ENCODE measurements at places on chromosomes 2 and 18.

DNA sequence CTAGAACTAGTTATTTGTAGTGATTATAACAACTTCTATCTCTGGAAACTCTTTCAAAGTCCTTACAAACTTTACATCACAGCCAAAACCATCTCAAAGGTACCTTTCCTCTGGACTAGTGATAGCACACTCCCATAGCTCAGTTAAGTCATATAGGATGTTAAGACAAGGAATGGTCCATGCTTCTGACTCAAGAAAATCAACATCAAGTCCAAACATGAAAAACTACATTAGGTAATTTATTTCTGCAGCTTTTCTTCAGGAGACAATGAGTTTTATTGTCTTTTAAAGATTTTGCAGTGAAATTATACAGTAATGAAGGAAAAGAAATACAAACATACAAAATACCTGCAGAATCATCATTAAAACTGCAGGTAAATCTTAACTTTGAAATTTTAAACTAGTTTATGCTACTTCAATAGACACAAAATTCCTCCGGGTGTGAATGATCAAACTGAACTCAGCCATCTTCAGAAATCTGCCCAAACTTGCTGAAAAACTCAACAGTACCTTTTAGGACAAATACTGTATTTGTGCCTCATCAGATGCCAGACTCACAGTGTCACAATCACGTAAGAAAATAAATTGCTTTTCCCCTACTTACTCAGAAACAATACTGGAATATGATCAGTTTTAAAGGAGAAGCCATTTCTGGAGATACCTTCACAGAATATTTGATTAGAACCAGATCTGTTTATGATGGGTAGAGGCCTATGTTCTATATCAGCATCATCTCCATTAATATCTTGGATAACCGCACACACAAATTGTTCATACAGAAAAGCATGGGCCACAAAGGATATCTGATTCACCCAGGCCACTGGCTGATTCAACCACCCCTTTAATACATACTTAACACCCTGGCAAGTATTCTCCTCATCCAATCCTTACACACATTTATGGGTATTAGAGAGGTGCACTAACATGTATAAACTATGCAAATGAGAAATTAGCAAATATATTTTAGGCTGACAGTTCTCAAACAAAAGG, 2.6 kb downstream of the TMEM131 start:
- DNase-seq: no peak

GRCh38 chr2:236633219-236633570, 63.6 kb downstream of the ACKR3 start:
- no peak for DNase-seq

GRCh38 chr2:144924827-144925226, 404.9 kb upstream of the ZEB2 start:
- no peak for DNase-seq

DNA sequence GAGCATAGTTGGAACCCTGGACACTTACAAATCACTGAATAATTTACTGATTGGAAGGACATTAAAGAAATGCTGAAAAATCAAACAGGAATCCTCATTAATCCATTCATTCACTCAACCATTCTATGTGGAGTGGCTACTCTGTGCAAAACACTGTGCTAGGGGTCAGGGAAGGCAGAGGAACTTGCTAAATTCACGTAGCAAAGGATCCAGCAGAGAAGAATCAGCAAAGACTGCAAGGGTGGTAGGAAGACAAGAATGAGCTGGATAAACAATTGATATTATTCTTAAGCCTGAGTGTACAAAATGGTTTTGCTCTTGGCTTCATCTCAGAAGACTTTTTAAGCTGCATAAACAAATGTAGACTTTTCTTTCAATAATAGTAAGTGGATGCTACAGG, 164.3 kb upstream of the CAVIN2 start:
- no peak for DNase-seq

DNA sequence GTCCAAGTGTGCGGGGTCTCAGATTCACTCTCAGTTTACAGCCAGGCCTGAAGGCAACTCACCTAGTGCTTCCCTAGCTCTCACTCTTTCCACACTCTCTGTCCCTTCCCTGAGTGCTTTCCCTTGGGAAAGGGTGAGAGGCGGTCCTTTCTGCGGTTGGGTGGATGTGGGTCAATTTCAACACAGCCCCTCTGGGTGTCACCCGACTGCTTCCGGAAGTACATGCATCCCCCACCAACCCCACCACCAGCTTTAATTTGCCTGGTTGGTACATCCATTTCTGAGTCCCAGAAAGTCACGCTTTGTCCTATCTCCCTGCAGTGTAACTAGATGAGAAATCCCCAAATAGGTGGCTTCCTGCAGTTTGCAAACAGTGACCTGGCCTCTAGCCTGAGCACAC, 307.3 kb upstream of the MEIS1 start:
- no peak for DNase-seq

- no peak for DNase-seq
Measured at GRCh38 chr2:109174626-109175349, 45.8 kb downstream of the SH3RF3 start.

GRCh38 chr2:127115471-127116199, 8.7 kb upstream of the BIN1 start:
- DNase-seq: no peak

- DNase-seq: no peak
Measured at GRCh38 chr2:20972792-20973565, 70.9 kb downstream of the APOB start.

GRCh38 chr2:145017149-145017548, 497.2 kb upstream of the ZEB2 start:
- no peak for DNase-seq

DNA sequence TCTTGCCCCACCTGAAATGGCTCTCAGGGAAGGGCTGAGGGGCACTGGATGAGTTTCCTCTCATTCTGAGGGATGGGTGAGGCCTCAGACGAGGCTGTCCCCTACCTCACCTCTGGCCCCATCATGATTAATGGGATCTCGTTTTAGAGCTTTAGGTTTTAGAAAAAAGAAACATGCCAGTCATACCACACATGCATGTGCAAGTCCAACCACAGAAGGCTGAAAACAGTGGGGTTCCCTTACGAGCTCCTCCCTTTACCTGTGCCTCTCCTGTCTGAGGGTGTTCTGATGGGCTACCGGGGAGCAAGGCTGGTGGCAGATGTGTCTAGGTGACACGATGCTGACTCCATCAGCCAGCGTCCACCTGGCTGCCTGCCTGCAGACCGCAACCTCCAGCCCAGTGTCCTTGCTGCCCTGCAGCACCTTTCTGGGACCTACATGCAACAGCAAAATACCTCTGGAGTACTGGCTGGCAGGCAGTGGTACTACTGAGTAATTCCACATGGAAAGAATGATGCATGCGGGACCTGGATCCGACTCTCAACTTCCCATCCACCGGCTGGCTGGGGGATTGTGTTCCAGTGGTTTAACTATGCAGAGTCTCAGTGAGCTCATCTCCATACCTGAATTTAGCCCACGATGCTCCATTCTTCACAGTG, 9.1 kb upstream of the LYPD6B start:
- no peak for DNase-seq

DNA sequence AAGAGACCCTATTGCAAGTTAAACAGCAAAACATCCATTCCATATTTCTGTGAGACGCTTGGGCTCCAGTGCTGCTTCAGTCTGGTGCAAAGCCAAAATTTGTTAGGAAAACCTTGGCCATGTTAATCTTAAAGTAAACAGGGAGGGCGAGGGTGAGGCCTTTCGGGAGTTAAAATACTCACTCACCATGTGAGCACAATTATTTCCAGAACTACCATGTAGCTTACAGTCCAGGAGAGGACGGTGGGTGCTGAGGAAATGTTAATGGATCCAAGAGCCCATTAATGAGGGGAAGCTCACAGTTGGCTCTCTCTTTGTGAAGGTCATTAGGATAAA, 286.4 kb downstream of the SLC8A1 start:
- DNase-seq: no peak

GRCh38 chr2:137872577-137872976, 91.7 kb upstream of the HNMT start:
- DNase-seq: no peak

DNA sequence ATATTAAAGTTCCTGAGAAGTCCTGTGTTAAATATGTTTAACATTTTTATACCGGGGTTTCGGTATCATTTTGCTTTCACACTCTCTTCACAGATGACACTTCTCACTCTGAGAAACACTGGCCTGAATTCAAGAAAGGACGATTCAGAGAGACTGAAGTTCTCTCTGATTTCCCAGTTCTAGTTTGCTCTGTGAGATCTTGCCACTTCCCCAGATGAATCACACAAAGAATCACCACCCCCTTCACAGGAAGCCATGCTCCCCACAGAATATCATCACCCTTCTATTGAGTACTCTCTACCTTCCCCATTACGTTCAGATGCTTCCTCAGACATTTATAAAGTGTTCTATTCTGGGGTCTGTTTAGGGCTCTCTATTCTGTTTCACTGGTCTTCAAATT, 16.1 kb upstream of the CD207 start:
- no peak for DNase-seq

DNA sequence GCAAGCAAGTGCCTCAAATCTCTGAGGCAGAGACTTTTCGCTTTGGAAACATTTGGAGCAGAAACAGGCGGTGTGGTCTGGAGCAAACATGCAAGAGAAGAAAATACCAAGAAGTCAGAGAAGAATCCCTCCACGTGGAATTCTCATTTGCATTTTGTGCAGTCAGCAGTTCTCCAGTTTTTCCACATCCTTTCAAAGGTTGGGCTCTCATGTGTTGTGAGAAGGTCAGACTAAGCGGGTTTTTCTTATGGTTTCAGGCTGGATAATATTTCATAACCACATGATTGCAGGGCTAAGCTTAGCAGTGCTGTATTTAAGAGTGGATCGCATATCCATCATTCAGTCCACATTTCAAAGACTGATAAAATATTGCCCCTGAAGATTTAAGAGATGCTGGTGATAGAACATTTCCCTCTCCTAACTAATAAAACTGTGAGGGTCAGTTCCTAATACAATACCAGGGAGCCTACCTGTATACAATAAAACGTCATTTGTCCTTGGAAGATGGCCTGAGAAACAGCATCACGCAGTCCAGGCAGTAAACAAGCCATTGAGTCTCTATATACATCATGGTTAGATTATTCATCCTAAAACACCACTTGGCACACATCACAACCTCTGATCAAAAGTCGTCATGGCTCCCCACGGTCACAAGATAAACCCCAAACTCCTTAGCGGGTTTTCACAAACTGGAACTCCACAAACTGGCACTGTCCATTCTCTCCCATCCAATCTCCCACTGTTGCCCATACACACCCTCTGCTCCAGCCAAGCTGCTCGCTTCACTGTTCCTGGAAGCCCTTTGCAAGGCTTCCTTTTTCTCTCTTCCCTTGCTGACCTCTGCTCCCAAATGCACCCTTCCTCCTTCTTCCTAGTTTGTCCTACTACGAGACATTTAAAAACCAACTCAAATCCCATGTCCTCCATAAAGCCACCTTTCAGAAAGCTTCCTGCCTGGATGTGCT, 31.5 kb downstream of the ANKRD44 start:
- DNase-seq: no peak

- no peak for DNase-seq
Measured at GRCh38 chr2:25473758-25474340, 132.1 kb upstream of the DNMT3A start.

- no peak for DNase-seq
Measured at GRCh38 chr2:169300636-169301530, 61.5 kb downstream of the LRP2 start.

DNA sequence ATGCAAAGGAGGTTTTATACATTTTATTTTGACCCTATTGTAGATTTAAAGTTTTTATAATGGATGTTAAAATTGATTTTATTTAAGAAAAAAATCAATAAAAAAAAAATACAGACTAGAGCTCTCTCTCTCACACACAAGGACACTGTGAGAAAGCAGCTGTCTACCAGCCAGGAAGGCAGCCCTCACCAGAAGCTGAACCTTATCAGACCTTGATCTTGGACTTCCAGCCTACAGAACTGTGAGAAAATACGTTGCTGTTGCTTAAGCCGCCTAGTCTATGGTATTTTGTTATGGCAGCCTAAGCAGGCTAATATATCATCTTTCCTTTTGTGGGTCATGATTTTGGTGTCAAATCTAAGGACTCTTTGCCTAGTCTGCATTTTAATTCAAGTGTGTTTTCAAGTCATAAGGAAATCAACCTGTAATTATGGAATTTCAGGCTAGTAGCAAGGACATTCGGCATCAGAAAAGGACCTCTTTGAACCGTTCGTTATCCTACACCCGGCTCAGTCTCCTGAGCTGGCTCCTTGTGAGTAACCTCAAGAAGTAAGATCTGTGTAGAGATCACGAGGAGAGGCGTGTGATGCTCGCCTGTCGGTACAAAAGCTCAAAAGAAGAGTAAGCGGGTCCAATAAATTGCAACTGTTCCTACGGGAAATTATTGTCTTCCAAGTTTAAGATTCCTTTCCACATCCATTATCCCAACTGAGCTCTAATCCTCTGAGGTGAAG, 98.2 kb downstream of the PDCL3 start:
- DNase-seq: no peak

DNA sequence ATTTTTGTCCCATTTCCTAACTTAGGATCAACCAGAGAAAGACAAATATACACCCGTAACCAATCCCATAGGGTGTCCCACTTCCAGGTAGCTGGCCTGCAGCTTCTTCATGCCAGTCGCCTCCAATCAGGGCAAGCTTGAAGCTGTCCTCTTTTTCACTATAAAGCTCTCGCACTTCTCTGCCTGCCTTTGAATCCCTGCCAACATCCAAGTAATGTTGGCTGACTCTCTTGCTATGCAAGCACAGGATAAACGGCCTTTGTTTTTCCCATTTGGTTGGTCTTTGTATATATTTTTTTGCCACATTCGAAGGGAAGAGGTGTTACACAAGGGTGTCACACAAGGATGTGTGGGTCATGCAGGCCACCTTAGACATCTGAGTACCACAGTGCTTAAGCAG, 388.8 kb downstream of the CBLN2 start:
- no peak for DNase-seq

- DNase-seq: no peak
Measured at GRCh38 chr2:142536966-142537365, 340.5 kb upstream of the KYNU start.

- no peak for DNase-seq
Measured at GRCh38 chr2:3504741-3505140, 14.6 kb downstream of the ADI1 start.

DNA sequence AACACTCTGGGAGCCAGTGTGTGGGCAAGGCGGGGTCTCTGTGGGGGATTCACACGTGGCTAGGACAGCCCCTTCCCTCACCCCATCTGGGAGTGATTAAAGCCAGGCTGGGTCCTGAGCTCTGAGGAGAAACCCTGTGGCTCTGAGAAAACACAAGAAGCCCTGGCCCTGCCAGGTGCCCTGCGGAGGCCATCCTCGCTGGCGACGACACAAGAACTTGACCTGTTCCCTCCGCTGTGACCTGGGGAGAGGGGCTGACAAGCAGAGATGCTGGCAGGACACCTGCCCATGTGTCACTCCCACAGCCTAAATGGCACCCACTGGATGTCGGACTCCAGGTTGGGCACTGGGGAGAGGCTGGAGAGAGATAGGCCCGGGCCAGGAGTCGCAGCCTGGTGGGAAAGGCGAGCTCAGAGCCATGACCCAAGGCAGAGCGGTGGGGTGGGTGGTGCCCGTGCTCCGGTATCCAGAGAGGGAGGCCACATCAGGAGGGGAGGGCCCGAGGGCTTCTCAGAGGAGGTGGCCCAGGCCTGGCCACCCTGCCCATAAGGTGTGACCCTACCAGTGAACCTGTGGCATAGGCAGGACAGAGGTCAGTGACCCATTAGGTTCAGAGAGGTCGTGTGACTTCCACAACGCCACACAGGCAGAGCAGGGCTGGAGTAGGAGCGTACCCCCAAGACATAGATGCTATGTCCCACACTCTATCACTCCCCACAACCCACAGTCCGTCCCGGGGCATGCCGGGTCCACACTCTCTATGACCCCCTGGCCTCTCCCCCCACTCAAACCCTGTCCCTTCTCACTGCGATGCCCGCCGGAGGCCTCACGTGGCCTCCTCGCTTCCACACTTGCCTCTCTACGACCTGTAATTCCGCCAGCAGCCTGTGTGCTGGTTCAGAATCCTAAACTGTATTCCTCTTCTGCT, 59.4 kb upstream of the HPCAL1 start:
- no peak for DNase-seq

All from activated CD4-positive, alpha-beta T cell treated with anti-CD3 and anti-CD28 coated beads, Interleukin-2, amount 50 U/mL, for 48 hours (primary cell).